ENCODE measurements at places on chromosomes 7 and 10.

GRCh38 chr7:134459981-134460380 is 1.1 kb upstream of the AKR1B1 start:
- DNase-seq: no peak

GRCh38 chr10:122974023-122974422 is 6.2 kb upstream of the PSTK start:
- DNase-seq: no peak

DNA sequence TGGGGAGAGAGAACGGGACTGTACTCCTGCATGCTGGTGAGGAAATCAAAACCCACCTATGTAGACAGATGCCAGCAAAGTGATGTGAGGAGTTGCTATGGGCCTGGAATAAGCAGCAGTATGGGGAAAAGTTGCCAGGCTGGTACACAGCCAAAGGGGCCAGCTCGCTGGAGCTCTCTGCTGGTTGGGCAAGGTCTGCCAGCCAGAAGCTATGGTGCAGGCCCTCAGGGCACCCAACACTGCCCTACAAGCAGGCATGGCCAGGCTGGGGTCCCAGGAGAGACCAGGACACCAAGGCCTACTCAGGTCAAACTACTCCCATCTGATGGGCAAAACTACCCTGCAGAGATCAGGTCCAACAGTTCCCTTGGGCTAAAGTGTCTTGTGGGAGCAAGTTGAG is 916.6 kb downstream of the IPMK start:
- no peak for DNase-seq

GRCh38 chr7:143901332-143901667 is 676 bp downstream of the TCAF1 start:
- no peak for DNase-seq

GRCh38 chr10:118908557-118909256 is 120.8 kb upstream of the NANOS1 start:
- DNase-seq: no peak

DNA sequence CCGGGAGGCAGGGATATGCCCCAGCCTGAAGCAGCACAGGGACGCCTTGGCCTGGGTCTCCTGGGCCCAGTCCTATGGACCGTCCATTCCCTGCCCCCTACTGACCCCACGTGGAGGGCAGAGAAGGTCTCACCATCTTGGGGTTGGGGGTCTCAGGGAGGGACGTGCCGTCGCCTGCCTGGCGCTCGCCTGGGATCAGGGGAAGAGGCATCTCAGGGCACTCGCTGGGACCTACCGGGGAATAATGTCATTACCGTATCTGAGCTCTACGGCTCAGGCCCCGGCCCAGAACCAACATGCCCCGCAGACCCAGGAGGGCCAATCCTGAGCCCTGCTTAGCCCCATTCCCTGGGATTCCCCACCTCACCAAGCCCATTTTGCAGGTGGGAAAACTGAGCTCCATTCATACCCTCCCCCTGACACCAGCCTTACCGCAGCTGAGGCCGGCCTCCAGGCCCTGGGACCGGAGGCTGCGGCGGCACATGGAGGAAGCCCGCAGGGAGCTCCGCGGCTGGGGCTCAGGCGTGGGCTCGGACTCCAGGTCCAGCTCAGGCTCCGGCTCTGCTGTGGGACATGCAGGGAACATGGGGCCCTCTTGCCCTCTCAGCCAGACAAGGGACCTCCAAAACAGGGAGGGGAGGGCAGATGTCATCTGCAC is 40.7 kb downstream of the GRID2IP start:
- DNase-seq: no peak
